Activated CD4-positive, alpha-beta T cell treated with anti-CD3 and anti-CD28 coated beads, Interleukin-2, amount 10 ng/mL, durations not matched to agents 7 days and 5 days (primary cell): ENCODE measurements at places on chromosomes 11 and 22.

DNA sequence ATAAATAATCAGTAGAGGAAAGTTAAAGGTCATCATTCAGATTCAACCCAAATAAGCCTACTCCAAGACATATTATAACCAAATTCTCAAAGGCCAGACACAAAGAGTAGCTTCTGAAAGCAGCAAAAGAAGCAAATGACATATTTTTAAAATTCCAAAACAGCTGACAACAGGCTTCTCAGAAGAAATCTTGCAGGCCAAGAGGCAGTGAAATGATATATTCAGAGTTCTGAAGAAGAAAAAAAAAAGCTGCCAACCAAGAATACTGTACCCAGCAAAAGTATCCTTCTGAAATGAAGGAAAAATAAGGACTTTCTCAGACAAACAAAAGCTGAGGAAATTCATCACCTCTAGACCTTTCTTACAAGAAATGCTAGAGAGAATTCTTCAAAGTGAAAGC lies 787.1 kb upstream of the TENM4 start:
- DNase-seq: no peak

DNA sequence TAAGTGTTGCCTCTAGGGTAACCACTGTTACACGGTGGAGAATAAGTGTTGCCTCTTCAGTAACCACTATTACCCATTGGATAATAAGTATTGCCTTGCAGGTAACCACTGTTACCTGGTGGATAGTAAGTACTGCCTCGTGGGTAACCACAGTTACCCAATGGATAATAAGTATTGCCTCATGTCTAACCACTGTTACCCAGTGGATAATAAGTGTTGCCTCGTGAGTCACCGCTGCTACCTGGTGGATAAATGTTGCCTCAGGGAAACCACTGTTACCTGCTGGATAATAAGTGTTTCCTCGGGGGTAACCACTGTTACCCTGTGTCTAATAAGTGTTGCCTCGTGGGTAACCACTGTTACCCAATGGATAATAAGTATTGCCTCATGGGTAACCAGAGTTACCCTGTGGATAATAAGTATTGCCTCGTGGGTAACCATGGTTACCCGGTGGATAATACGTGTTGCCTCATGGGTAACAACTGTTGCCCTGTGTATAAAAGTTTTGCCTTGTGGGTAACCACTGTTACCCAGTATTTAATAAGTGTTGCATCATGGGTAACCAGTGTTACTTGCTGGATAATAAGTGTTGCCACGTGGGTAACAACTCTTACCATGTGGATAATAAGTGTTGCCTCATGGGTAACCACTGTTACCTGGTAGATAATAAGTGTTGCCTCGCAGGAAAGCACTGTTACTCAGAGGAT lies 12.3 kb upstream of the NXPE4 start:
- no peak for DNase-seq

DNA sequence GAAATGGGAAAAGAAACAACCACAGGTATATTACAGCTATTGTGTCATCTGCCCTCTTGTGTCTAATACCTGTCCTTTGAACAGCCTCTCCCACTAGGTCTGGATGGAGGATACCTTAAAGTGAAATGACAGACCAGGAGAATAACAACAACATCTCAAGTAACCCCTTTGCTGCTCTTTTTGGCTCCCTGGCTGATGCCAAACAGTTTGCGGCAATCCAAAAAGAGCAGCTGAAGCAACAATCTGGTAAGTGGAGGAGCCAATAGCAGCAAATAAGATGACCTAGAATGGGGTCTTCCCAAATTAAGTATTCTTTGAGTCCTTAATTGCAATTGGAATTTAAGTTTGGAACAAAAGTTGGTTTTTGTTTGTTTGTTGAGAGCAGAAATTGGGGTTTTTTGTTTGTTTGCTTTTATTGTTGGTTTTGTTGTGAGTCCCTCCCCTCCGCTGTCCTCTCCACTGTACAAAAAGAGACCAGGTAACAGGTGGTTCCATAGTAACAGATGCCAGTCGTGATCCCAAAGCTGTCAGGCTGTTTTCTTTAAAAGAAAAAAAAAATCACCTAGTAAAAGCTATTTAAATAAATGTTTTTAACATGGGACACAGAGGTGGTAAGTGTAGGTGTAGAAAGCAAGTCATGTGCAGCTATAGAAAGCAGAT lies 5.7 kb downstream of the UBE4A start:
- no peak for DNase-seq

DNA sequence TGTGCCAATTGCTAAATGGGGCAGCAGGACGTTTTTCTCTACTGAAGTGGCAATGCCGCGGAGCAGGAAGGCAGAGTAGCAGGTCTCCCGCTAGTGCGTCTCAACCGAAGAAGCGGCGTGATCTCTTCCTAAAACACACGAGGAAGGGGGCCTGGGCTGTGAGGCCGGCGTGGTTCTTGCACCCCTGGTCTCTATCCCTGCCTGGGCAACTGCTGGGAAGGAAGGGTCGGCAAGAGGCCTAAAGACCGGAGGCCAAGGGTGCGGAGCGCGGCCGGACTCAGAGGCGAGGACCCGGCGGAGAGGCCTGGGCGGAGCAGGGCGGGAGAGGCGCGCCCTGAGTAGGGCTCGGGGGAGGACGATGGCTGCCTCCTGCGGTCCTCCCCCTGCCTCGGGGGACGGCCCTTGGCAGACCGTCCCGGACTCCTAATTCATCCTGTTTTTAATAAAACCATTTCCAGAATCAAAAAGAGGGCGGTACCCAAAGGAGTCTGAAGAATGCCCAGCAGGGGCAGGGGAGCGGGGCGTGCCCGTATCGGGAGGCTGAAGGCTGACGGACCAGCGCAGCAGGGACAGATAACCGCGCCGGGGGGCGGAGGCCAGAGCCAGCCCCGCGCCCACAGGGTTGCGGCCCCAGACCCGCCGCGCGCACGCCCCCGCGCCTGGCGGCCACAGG lies 572 bp upstream of the APLP2 start:
- DNase-seq: peak; percentile 53

DNA sequence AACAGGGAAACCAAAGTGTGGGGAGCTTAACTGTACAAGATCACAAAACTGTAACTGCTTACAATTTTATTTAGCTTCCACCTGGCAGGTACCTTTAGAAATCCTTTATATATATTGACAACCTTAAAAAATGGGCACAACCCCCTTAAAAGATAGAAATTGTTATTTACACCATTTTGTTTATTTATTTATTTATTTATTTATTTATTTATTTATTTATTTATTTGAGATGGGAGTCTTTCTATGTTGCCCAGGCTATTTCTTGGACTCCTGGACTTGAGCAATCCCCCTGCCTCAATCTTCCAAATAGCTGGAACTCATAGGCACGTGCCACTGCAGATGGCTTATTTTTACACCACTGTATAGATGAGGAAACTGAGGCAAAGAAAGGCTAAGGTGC lies 74.5 kb downstream of the INSC start:
- no peak for DNase-seq

GRCh38 chr11:107702723-107703122 lies 9.1 kb downstream of the SLN start:
- no peak for DNase-seq

DNA sequence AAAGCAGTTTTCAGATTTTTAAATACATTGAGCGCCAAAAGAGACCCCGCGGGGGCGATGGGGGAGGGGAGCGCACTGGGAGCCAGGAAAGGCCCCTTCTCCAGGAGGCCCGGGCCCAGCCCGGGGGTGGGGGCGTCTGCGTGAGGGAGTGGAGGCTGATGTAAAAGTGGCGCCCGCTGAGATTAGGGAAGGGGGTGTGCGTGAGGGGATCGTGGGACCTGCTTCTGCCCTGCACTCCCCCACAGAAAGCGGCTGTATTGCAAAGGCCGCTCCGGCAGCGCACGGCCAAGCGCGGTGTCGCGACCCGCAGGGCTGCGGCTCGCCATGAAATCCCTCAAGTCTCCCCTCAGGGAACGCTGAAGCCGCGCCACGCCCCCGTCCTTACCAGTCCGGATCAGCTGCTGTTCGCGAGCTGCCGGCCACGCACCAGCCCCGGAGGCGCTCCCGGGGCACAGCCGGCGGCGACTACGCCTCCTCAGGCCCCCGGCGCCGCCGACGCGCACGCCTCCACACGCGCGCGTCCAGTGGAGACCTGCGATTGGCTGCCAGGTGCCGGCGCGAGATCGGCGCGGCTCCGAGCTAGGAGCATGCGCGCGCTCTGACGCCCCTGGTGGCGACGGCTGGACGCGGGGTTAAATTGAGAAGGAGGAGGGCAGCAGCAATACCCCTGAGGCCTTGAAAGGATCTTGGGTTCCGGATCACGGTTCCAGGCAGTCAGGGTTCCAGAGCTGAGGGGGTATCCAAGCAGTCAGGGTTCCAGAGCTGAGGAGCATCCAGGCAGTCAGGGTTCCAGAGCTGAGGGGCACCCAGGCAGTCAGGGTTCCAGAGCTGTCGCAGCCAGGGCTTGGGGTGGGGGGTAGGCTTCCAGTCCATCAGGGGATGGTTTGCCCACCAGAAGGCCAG lies at the start of gene ZNF280B:
Gene ZNF280B, minus strand, starts transcription at position 469 of the 903 bp plus-strand sequence. CDS start 19,344 bp downstream, outside the sequence.
- DNase-seq: peak; percentile 85

DNA sequence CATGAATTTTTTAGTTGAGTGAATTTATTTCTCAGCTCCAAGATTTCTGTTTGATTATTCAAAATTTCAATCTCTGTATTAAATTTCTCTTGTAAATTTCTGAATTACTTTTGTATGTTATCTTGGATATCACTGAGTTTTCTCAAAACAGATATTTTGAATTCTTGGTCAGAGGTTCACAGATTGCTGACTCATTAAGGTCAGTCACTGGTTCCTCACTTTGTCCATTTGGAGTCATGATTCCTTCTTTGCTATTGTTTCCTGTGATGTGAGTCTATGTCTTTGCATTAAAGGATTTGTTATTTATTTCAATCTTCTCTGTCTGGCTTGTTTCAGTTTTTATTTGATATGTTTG lies 10.2 kb upstream of the IL17RA start:
- no peak for DNase-seq

- no peak for DNase-seq
Measured at GRCh38 chr11:130164221-130164570, 4.6 kb downstream of the ST14 start.

DNA sequence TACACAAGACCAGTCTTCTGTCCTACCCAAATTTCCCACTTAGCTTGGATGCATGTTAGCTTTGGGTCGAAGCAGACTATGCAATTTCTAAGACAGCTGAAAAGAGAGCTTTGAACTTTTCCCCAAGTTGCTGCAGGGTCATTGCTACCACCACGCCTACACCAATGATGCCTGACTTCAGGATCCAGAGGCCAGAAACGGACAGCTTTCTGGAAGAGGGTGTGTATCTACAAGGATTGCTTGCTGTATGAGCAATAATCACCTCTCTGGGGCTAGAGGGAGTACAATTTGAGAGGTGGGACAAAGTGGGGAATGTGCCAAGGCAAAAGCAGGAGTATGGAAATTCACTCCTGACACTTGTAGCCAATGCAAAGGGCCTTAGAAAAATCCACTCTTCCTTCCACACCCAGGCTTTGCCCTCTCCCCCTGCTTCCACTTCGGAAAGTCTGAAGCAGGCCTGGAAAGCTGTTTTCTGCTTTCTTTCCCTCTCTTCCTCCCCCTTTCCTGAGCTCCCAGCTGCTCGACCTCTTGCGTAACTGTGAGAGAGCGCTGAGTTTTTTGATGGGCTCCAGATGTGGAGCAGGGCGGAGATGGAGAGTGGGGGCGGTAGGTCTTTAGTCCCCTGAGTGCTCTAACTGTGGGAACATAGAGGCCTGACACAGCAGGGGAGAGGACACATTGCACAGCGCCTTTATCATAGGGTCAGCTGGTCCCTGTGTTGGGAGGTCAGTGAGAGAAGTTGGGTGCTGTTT lies 2.1 kb upstream of the PHLDB1 start:
- DNase-seq: no peak

DNA sequence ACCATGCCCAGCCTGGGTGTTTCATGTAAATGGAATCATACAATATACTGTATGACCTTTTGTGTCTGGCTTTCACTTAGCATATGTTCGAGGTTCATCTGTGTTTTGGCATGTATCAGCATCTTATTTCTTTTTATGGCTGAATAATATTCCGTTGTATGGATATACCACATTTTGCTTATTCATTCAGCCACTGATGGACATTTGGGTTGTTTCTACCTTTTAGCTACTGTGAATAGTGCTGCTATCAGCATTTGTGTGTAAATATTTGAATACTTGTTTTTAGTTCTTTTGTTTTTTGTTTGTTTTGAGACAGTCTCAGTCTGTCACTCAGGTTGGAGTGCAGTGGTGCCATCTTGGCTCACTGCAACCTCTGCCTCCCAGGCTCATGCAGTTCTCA lies 35.7 kb downstream of the KDM2A start:
- no peak for DNase-seq

DNA sequence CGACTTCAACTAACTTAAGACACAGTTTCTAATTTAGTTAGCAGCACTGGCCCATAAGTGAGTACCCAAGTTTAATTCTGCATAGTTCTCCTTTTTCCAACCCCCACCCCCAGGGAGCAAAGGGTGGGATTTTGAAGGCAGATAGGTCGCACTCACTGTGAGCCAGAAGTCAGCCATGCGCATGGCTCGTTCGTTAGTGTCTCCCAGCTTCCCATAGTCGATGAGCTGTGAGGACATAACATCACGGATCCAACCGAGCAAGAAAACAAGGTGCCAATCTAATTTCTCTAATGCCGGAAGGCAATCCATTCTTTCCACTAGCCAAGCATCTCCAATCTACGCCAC lies 577 bp downstream of the MRPL17 start:
- DNase-seq: no peak

GRCh38 chr11:26830757-26831156 lies 108.9 kb upstream of the SLC5A12 start:
- DNase-seq: no peak

- DNase-seq: no peak
Measured at GRCh38 chr11:65032216-65032615, 5.0 kb downstream of the SNX15 start.
